SJSA1 (cell line): ENCODE measurements at places on chromosomes 12 and 14. TPM values are rescaled to one million over a fixed set of nuclear protein-coding genes. Genes with fewer than 3 reads are reported as not detected.

DNA sequence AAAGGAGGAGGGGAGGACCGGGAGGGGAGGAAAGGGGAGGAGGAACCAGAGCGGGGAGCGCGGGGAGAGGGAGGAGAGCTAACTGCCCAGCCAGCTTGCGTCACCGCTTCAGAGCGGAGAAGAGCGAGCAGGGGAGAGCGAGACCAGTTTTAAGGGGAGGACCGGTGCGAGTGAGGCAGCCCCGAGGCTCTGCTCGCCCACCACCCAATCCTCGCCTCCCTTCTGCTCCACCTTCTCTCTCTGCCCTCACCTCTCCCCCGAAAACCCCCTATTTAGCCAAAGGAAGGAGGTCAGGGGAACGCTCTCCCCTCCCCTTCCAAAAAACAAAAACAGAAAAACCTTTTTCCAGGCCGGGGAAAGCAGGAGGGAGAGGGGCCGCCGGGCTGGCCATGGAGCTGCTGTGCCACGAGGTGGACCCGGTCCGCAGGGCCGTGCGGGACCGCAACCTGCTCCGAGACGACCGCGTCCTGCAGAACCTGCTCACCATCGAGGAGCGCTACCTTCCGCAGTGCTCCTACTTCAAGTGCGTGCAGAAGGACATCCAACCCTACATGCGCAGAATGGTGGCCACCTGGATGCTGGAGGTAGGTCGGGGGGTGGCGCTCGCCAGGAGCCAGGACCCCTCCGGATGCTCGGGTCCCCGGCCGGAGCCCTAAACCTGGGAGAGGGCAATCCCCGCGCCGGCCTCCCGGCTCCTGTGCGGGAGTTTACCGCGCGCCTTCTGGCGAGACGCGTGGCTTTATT, at the start of gene CCND2:
Gene CCND2, plus strand, starts transcription at position 111 of the 744 bp plus-strand sequence. Its CDS starts 279 bp downstream, at position 390.
- no peak for DNase-seq

GRCh38 chr14:36256126-36256801, 64.2 kb downstream of the MBIP start:
- no peak for DNase-seq

DNA sequence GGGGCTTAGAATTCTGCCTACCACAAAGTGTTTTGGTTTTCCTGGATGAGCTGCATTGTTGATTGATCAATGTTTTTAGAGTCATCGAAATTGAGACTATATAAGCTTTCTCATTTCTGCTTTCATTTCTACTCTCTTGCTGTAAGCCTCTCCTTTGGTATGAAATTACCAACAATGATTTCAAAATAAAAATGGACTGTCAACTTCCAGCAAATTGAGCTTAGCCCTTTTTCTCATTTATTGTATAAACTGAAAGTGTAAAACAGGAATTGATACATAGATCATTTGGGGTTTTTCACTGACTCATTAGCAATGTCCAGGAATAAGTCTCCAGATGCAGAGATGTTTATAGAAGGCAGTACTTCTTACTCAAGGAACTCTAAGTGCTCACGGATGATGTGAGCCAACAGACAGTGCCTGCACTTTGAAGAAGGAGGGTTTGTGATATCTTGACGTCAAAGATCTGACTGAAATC, 20.0 kb upstream of the PCNX1 start:
- no peak for DNase-seq

- no peak for DNase-seq
Measured at GRCh38 chr12:92753976-92754885, 51.4 kb downstream of the PLEKHG7 start.

DNA sequence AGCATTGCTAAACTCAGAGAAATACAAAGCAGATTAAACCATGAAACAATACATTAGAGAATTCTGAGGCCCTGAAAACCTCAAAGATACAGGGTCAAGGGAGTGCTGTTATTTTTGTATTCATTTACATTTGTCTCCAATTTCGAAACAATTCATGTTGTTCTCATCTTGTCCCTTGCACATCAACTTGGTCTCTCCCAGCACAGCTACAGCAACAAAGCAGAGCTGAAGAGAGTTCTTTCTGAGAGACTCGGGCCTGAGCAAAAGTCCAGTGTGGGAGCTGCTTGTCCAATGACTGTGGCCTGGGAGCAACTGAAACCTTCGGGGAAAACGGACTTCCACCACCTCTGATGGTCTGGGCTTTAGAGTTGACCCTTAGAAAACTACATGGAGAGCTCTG, 79.4 kb upstream of the CDKN3 start:
- DNase-seq = no peak

GRCh38 chr12:16019136-16019535, 108.0 kb downstream of the DERA start:
- no peak for DNase-seq

GRCh38 chr14:90624227-90624626, 192.0 kb downstream of the TTC7B start:
- peak; percentile 30 for DNase-seq

- no peak for DNase-seq
Measured at GRCh38 chr14:70563869-70564268, 29.1 kb upstream of the ADAM20 start.

- DNase-seq = no peak
Measured at GRCh38 chr14:69268763-69269162, 8.8 kb downstream of the GALNT16 start.

DNA sequence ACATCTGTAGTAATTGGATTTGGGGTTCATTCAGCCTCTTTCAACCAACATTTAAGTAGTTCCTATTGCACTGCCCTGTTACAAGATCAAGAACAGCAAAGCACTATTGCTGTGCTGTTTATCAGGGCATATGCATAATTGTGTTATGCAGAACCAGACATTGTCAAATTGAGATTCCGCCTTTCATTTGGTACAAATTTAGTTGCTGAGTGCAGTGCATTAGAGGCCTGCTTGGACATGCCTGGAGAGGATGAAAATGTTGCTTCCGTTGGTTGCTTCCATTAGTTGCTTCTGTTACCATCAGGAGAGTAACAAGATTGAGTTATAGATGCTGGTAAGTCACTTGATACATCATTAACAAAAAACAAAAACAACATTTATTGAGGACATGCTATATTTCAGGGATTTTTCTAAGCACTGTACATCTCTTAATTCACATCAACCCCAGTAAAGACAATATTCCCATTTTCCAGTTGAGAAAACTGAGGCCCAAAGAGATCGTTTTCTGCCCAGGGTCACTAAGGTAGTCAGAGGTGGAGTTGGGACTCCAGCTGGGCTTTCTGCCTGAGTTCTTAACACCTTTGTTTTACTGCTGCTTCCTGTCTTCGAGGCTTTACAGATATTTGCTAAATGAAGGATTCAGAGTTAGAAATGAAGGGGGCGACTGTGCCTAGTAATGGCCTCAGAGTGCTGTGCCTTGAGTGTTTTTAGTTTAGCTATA, 79.3 kb downstream of the PPP2R5C start:
- DNase-seq = no peak

DNA sequence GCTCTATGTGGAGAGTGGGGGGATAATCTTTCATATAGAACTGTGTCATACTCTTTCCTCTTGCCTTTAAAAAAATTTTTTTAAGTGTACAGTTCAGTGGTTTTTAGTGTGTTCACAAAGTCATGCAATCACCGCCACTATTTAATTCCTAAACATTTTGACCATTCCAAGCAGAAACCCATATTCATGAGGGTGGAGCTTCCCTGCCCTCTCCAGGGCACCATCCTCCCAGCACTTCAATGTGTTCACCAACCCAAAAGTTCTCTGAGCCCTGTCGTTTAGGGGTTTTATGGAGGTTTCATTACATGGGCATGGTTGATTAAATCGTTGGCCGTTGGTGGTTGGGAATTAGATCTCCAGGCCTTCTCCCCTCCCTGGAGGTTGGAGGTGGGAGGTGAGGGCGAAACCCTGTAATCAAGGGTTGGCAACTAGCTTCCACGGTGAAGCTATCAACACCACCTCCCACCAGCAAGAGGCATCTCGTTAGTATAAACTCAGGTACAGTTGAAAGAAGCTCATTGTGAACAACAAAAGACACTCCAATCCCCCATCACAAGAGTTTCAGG, 42.8 kb upstream of the WNK1 start:
- DNase-seq = no peak

DNA sequence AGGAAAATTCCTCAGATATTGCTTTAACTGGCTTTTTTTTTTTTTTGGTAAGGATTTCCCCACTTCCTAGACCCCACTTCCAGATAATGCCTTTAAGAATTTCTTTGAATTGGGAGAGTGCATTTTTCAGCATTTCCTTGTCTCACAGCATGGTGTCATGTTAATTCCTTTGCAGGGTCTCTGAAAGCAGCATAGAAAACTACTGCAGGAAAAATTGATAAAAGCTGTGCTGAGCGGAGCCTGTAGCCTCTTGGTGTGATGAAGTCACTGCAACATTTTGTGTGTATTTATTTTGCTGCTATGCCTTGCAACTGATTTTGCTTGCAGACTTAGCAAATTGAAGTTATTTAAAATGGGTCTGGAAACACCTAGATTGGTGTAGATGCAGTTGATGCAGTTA, 2.7 kb downstream of the ANO4 start:
- no peak for DNase-seq

- DNase-seq = no peak
Measured at GRCh38 chr12:64538121-64538520, 72.2 kb upstream of the RASSF3 start.

- no peak for DNase-seq
Measured at GRCh38 chr14:78782551-78782950, 612.4 kb downstream of the NRXN3 start.

DNA sequence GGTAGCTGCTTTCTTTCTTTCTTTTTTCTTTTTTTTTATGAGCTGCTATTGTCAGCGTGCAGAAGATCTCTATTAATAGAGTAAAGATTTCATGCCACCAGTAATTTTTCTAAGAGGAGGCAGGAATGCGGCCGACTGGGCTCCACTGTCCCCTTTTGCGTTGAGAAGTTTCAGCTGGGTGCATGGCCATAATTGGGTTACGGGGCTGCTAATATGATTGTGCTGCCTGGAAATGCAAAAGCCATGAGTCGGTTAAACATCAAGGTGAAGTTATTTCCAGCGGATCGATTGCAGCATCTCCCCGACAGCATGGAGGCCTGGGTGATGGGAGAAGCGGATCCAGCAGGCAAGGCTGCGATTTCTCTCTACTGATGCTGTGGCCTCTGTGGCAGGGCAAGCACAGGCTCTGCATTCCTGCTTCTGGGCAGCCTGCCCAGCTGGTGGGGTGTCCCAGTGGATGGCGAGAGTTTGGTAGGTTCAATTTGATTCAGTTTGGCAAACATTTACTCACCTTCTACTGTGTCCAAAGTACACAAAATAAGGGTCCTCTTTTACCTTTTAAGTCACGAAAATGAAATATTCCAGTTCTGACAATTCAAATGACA, 54.4 kb upstream of the PRMT8 start:
- no peak for DNase-seq

GRCh38 chr14:95143808-95144620, 13.3 kb downstream of the DICER1 start:
- no peak for DNase-seq

- no peak for DNase-seq
Measured at GRCh38 chr12:52947738-52948423, 1.0 kb upstream of the KRT18 start.

- no peak for DNase-seq
Measured at GRCh38 chr12:85325442-85325841, 45.4 kb downstream of the ALX1 start.

- DNase-seq = no peak
Measured at GRCh38 chr14:56471056-56471455, 108.5 kb upstream of the TMEM260 start.

DNA sequence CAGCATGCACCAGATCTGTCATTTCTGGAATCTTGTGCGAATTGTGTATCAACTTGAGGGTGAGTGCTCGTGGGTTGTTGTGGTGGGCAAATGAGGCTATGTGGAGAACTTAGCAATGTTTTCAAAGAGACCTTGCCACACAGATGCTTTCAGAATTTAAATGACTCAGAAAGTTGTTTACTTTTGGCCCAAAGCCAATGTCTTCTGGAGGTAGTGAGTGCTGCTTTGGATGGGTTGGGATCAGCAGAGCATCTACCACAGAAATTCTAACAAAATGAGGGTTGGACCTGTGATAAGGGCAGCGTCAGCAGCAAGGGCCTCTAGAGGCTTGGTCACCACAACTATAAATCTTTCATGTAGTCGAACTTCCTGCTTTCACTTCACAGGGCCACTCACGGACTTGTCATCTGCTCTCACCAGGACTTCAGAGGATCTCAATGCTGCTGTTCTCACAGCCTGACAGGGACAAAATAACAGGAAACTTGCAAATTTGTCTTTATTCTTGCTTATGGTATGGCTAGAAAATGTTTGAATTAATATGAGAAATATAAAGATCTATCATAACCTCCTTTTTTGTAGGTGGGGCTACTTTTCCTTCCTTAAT, 111.4 kb downstream of the DACT1 start:
- peak; percentile 95 for DNase-seq

The PTCSC3 gene
- total RNA-seq = not detected in 2 replicates

The PPP1R3E gene
- 1.2 and 2.1 TPM in 2 replicates for total RNA-seq

The MSRB3 gene
- total RNA-seq = 47.2 and 55.9 TPM in 2 replicates

The PZP gene
- not detected in 2 replicates for total RNA-seq

The VRTN gene
- not detected in 2 replicates for total RNA-seq

The WSCD2 gene
- not detected in 2 replicates for total RNA-seq
